COR-L47 (cell line): ENCODE measurements at places on chromosomes 4 and X.

- no peak for DNase-seq
Measured at GRCh38 chr4:152476796-152477195, 59.1 kb downstream of the FBXW7 start.

DNA sequence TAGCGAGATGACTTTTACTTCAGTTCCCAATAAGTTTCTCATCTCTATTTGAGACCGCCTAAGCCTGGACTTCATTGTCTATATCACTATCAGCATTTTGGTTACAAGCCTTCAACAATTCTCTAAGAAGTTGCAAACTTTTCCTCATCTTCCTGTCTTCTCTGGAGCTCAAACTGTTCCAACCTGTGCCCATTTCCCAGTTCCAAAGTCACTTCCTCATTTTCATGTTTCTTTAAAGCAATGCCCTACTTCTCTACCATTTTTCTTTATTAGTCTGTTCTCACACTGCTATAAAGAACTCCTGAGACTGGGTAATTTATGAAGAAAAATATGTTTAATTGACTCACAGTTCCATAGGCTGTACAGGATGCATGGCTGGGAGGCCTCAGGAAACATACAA is 251.9 kb downstream of the TECRL start:
- DNase-seq: no peak

DNA sequence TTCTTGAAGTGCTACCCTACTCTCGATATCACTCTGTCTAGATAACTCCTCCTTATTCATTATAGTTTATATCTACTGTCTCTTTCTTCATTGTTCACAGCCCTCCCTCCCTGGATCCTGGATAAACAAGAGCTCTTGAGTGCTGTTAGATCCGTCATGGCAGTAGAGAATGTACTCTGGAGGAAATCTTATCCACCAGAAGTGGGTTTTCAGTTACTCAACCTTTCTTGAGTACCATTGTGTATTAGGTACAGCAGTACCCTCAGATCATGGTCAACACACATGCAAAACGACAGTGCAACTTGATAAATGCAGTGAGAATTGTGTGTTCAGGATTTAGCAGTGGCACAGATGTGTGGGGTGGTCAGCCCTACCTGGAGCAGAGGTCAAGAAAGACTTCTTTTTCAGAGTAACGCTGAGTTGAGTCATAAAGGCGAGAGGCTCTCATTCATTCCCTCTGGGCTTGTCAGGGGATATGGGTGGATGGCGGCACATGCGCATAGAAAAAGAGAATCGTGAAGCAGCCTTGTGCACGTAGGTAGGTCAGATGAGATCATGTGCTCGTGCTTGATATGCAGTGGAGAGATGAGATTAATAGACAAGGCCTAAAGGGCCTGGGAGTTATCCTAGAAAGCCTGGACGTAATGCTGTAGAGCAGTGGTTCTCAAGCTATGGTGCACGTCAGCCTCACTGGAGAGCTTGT is 89.5 kb downstream of the SNX25 start:
- DNase-seq: no peak

DNA sequence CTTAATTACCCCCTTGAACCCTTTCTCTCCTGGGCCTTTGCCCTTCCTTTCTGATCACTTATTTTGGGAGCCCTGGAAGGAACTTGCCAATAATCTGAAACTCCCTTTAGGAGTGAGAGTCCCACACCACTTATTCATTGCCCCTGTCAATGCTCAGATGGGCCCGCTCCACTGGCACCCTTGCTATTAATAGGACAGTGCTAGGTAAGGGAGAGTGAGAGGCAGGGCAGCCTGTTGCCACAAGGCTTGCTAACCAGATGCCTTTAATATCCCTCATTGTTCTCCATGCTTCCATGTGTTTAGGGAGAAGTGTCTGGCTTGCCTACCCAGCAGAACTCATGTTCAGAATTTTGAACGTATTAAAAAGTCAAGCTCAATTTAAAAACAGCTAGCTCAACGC is 1.7 kb upstream of the NHS start:
- no peak for DNase-seq

DNA sequence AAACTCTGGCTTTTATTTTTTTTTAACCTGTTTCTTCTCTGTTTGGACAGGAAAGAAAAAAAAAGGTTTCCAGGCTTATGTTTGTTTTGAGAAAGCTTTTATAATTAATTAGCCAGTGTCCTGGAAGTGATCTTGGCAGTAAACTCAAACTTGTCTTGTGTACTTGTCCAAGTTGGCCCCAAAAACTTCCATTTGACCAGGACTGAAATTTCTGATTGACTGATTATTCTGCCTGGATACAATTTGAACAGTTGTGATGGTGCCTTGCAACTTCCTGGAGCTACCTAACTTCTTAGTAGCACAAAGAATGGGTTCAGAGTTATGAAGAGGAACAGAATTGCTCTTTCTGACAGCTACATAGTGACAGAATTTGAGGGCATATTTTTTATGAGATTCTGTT is 62.0 kb downstream of the SLC4A4 start:
- DNase-seq: no peak

GRCh38 chr4:158913766-158914165 is 144.9 kb downstream of the FNIP2 start:
- no peak for DNase-seq

- no peak for DNase-seq
Measured at GRCh38 chr4:127335073-127335620, 297.6 kb upstream of the INTU start.

- peak; percentile 6 for DNase-seq
Measured at GRCh38 chr4:167052631-167053091, 181.6 kb downstream of the SPOCK3 start.
